ENCODE measurements at places on chromosomes 3 and 15. TPM values are rescaled to one million over a fixed set of nuclear protein-coding genes. Genes with fewer than 3 reads are reported as not detected.

DNA sequence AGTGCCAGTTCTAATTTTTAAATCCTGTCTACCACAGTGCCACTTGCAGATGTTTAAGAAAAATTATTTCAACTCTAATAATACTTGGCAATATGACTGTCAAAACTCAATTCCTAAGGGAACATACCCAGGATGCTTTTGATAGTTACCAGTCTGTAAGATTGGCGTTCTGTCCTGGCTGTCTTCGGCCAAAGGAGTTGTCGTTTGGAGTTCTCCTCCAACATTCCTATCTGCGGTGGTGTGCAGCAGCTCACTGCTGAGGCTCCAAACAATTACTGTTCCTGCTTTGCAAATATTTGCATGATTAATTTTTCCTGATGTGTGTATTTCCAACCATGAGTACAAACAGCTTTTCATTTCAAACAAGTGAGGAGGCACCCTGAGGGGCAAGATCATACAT lies 330.8 kb upstream of the DPH6 start:
- DNase-seq: no peak

- DNase-seq: no peak
Measured at GRCh38 chr3:56858331-56858730, 56.6 kb upstream of the ARHGEF3 start.

DNA sequence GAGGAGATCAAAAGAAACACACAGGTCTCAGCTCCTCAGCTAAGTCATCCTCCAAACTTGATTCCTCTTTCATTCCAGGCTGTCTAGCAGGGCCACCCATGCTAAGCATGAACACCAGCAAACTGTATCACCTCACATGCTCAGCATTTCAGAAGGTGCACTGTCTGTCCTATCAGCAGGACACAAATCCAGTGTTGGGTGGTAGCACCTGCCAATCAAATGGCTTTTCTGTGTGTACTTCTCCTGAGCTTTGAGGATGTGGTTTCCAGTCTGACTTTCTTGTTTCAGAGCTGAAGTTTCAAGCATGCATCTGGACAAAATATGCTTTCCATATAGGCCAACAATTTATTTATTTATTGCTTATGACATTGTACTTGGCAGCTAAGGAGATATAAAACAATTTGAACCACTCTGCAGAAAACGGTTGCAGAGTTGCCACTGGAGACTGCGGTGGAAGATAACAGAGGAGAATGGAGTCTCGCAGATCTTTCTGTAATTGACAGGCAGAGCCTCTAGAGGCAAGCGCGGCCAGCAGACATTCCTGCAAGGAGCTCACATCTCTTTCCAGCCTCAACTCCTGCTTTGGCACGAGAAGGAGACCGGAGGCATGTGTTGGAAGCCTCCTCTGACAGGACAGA lies 167.1 kb upstream of the WNT5A start:
- no peak for DNase-seq

GRCh38 chr3:134380249-134380648 lies 6.0 kb upstream of the AMOTL2 start:
- no peak for DNase-seq

- no peak for DNase-seq
Measured at GRCh38 chr15:100502651-100503050, 26.1 kb downstream of the CERS3 start.

DNA sequence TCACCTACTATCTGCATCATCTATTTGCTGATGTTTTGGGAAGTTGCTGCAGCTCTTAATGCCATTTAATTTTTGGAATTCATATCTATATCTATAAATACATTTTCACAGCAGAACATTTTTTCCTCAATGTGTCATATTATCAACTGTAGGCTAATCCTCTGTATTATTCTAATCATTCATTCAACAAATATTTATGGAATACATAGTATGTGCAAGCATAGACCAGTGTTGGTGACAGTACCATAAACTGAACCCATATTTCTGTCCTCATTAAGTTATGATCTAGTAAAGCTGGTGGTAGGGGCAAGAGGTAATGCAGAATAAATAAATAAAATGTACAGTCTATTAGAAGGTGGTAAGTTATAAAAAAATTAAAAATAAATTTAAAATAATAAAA lies 585.3 kb upstream of the BCHE start:
- DNase-seq: no peak

- DNase-seq: no peak
Measured at GRCh38 chr3:38177181-38177580, 11.8 kb downstream of the OXSR1 start.

DNA sequence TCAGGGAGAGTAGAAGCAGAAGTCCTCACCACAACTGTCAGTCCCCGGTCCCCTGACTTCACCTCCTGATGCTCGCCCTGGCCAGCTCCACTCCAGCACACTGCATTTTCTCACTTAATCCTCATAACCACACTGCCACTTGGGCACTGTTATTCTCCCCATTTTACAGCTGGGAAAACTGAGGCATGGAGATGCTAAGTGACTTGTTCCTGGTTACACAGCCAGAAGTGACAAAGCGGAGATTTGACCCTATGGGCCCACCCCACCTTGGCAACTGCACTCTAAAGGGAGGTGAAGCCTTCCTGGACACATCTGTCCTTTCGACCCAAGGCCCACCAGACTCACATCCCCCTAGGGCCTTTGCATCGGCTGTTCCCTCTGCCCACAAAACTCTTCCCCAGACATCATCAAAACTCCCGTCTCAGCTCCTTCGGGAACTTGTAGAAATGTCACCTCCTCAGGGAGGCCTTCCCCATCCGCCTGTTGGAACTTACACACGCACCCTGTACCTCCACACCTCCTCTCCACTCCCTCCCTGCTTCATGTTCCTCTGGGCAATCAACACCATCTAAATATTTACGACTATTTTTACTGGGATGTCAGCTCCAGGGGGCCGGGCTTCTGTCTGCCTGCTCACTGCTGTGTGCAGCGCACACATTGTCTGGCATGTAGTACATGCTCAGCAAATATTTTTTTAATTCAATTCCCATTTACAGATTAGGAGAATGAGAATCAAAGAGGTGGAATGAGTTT lies 3.1 kb downstream of the GRIP2 start:
- no peak for DNase-seq

GRCh38 chr3:155244216-155244615 lies 49.3 kb downstream of the STRIT1 start:
- no peak for DNase-seq

GRCh38 chr15:33808720-33809457 lies 159.4 kb upstream of the CHRM5 start:
- no peak for DNase-seq

DNA sequence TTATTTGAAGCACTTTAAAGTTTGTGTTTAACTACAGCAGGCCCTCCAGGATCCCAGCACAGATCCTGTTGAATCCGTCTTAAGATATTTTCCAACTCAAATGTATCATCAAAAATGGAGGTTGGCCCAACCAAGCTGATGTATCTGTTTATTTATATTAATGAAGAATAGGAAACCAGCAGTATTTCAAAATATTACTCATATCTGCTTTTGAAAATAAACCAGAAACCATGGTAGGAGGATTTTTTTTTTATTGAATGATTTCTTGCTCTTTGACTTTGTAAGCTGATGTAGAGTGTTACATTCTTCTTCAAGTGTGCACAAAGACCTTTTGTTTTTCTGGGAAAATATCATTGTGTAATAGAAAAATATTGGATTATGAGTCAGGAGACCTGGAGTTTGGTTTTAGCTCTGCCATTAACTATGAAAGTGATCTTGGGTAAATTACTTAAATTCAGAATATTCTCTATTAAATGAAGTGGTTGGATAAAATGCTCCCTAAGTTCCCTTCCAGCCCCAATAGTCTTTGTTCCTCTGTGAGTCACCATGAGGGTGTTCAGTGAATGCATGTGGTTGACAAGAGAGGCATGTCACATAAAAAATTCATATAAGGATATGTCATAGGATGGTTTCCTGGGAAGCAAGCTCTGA lies 221.3 kb upstream of the GAP43 start:
- no peak for DNase-seq

DNA sequence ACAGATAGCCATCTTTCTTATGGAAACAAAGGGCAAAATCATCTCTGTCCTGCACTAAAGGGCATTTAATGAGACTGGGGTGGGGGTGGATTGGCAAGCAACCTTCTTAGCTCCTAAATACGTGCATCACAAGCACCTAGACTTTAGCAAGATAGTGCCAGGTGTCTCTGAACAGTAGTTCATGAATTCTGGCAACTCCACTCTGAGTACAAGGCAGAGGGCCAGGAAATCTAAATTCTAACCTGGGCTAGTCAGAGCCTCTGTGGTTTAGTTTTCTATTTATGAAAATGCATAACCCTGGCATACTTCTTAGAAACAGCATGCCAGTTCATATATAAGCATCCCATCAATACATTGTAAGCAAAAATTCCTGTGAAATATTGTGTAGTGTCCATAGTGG lies 788.5 kb downstream of the MCTP2 start:
- no peak for DNase-seq

DNA sequence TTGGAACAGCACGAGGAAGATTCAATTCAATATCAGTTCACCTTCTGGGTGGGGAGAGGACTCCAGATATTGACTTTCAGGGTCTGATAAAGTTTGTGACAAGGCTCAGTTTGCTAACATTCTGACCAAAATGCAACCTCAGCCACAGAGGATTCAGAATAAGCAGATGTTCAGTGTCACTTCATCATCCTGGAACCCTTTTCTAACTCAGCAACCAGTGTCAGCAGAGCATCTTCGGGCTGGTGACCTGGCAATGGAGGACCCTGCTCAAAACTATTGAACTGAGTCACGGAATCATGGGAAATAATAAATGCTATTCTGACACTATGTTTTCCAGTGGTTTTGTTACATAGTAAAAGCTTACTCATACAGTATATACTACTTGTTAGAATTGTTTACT lies 433.4 kb upstream of the CFAP20DC start:
- no peak for DNase-seq

DNA sequence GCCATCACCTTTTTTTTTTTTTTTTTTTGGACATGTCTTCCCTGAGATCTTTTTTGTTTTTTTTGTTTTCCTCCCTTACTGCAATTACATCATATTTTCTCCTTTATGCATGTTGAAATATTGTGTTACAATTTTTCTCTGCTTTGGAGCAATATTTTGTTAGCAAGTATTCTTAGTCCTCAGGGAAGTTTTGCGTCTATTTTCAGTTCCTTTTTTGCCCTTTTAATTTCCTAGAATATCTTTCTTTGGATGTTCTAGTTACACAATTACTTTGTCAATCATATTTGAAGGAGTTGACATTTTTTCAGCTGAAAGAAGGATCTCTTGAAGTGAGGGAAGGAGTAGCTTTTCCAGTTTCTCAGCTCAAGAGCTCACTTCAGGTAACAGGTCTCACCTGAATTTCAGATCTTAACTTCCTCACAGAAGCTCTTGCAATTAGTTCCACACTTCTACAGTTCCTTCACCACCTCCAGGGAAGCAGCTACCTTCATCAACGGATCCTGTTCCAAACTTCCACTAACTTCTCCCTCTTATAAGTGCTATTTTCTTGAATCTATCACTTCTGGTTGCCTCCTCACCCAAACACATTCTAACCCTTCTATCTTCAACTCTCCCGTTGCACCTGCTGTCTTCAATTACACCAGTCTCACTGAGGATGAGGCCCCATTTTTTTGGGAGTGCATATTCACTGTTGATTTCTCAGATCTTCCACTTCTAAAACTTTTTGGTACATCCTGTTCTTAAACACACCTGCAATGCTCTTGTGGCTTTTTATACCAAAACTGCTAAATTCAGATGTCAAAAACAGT lies 57.8 kb upstream of the CPOX start:
- no peak for DNase-seq

DNA sequence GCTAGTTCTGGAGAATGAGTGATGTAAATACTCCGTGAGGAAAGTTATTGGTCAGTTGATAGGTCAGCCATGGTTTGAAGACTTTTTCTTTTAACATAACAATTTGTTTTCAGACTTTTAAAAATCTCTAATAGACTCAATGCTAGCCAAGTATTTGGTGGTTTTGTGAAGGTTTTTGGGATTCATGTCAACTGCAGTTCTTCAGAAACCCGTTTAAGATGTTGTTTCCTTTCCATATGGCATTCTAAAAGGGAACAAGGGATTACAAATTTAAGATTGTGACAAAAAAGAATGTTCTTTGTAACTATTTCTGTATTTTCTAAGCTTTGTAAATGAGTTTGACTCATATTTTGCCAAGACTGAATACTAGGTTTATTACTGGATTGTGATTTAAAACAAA lies 281.7 kb upstream of the COL8A1 start:
- DNase-seq: no peak

Gene GOLGA6D
- not detected for total RNA-seq

Gene LDHAL6B
- not detected for total RNA-seq

Gene EDEM1
- total RNA-seq: 38.0 TPM

Gene KLHDC8B
- total RNA-seq: 58.0 TPM

Gene RLBP1
- not detected for total RNA-seq

Gene TUSC7
- not detected for total RNA-seq

Gene NPAP1
- total RNA-seq: not detected

Gene KLHL6
- 0.66 TPM for total RNA-seq

Gene CRELD1
- total RNA-seq: 15.2 TPM

Gene IGDCC3
- total RNA-seq: not detected

Gene SCG5
- total RNA-seq: 1.1 TPM

Data from esophagus squamous epithelium (tissue), 5 donors.